ENCODE measurements at places on chromosomes 4 and X.

DNA sequence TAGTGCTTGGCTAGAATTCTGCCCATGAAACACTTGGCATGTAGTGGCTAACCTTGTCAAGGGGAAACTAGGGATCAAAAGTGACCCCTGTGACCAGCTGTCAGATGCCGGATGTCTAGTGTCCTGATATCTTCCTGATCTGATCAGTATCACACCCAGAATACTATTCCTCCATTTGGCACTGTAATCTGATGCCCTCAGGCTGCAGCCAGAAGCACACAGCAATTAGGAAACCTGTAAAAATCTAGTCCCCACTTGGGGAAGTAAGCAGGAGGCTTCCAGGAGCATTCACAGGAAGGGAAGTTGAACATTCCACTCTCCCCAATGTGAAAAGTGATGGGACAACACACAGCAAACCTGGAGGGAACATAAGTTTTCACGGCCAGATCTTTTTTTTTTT is 125.1 kb downstream of the HS6ST2 start:
- no peak for DNase-seq

DNA sequence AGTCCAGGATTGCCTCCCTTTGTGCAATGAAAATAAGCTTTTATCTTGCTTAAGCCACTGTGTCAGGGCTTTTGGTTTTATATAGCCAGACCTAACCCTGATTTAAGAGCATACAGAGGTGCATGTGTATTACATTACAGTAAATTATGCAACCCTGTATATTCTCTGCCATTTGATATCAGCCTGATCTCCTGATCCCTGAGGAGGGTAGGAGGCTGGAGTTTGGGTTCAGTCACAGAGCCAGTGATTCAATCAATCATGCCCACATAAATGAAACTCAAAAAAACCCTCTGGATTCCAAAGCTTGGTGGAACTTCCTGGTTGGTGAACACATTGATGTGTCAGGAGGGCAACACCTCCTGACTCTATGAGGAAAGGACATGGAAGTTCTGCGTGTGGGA is 7.3 kb upstream of the KLHL8 start:
- no peak for DNase-seq

DNA sequence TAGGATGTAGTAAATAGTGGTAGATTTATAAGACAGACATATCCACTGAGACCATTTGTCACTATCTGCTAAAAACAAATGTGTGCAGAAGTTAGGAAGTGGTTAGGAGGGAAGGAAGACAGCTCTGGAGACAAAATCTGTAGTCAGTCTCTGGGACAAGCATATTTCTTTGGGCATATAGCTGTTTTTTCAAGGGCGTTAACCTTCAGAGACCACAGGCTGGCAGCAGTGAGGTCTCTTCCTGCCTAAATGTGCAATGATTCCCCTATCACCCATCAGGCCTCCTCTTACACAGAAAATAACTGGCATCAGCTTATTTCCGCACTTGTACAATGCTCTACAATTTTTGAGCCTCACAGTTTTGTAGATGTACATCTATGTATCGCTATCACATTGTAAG is 6.5 kb downstream of the TMEM150C start:
- no peak for DNase-seq

- no peak for DNase-seq
Observed at GRCh38 chr4:176406736-176407135, 87.0 kb downstream of the SPCS3 start.

DNA sequence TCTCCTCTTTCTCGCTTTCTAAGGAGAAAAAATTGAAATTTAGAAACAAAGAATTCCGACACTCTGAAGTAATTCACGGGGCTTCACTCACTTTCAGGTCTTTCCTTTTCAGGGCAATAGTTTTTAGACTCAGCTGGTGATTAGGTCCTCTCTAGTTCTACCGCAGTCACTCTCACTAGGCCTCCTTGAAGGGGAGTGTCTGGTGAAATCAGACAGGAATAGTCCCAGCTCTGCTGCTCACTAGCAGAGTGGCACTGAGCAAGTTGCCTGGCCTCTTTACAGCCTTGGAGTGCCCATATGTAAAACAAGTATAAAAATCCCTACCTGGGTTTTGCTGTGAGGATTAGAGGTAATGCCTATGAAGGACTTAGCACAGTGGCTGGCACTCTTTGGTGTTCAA is 64.1 kb downstream of the NEUROG2 start:
- DNase-seq = no peak

GRCh38 chrX:71909956-71910355 is 689 bp upstream of the NHSL2 start:
- DNase-seq = no peak

- DNase-seq = no peak
Observed at GRCh38 chrX:81257817-81258216, 55.9 kb downstream of the SH3BGRL start.

DNA sequence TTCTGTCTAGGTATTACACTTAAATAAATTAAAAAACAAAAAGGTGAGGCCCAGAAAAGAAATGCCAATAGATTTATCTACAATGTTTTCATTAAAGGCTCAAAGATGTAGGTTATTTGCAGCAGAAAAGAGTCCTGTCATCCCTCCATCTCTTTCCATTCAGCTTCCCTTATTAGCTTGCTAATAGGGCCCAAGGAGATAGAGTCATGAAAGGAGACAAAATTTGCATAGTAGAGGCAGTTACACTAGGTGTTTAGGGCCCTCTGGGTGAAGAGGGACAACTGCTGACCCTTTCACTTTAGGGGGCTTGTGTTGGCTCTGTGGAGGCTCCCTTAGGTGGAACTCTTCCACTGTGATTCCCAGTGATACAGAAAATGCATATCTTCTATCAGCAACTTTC is 58.4 kb upstream of the TACR3 start:
- no peak for DNase-seq

GRCh38 chrX:53239474-53239873 is 14.5 kb upstream of the KDM5C start:
- no peak for DNase-seq

- no peak for DNase-seq
Observed at GRCh38 chr4:82360298-82361177, 13.3 kb downstream of the HNRNPD start.

DNA sequence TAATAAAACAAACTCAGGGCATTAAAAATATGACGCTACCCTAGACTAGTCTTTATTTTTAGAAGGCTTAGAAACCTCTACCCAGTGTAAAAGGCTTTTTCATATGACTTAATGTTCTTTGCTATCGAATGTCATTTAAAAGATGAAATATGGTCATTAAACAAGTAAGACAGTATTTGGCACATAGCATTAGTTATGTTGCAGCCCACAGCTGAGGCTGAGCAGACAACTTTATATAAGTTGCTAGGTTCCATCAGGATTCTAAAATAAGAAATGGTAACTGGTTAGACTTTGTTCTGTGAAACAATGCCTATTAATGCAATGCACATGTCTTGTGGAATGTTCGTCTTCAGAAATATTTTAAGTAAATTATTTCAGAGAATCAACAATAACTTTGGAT is 10.4 kb upstream of the PRSS12 start:
- no peak for DNase-seq

GRCh38 chr4:102624505-102624904 is 123.3 kb downstream of the NFKB1 start:
- no peak for DNase-seq

- no peak for DNase-seq
Observed at GRCh38 chr4:15343000-15343399, 84.8 kb upstream of the C1QTNF7 start.

DNA sequence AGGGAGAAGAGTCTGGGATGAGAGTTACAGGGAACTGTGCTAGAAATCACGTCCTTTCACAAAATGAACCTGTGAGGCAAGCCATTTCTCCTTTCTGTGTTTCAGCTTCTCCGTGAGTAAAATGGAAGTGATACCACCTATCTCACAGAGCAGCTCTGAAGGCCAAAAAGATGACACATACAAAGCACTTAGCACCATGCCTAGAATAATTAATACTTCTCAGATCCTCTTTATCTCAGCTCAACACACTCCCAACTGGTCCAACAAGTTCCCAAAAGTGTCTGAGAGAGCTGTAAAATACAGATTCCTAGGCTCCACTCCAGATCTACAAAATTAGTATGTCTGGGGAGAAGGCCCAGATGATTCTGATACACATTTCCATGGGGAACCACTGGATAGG is 38.3 kb downstream of the LHFPL1 start:
- no peak for DNase-seq

GRCh38 chrX:110415440-110416170 is 57.0 kb downstream of the RTL9 start:
- DNase-seq = no peak

DNA sequence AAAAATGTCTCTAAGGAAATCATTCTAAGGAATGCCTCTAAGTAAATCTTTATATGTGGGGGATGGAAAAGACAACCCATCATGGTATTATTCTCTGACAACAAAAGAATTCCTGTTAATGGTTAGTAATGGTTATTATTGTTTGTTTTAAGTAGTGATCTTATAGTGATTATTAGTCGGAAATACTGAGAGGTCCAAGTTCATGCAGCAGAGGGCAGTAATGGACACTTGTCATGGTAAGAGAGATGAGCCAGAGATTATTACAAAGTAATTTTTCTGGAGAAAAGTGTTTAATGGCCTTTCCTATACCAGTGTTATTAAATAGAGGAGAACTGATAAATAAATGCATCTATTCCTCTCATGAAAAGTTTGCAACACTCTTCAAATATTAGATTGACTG is 8.1 kb upstream of the DKK2 start:
- DNase-seq = no peak

GRCh38 chr4:5883916-5884315 is 9.0 kb downstream of the CRMP1 start:
- no peak for DNase-seq

Data from stimulated activated CD8-positive, alpha-beta memory T cell treated with anti-CD3 and anti-CD28 coated beads, Interleukin-4, amount 100 ng/mL, for 1 hour (primary cell).